Bronchial epithelial cell (primary cell): ENCODE measurements at places on chromosomes 1 and 21.

- DNase-seq: no peak
Measured at GRCh38 chr1:30511563-30511962, 211.8 kb downstream of the MATN1 start.

- no peak for DNase-seq
Measured at GRCh38 chr1:25945761-25946160, 39.5 kb upstream of the STMN1 start.

GRCh38 chr21:38277501-38278131, 20.8 kb downstream of the KCNJ15 start:
- peak; percentile 100 for DNase-seq

GRCh38 chr1:213826891-213827290, 160.9 kb upstream of the PROX1 start:
- DNase-seq: no peak

DNA sequence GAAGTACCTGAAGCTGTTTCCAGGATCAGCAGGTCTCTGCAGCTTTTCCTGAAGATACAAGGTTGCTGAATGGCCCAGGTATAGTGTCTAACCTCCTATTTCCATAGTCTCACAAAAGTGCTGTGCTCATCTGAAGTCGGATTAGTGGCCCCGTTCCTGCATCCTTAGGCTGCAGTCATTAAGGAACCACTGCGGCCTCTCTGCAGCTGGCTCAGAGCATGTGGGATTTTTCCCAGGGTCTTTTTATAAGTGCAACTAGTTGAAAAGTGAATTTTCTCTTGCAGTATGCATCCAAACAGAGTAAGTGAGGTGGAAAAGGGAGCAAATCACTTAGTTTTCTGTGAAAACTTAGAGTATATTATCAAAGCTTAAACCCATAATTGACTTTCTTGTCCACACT, 565.3 kb upstream of the NEGR1 start:
- DNase-seq: no peak

DNA sequence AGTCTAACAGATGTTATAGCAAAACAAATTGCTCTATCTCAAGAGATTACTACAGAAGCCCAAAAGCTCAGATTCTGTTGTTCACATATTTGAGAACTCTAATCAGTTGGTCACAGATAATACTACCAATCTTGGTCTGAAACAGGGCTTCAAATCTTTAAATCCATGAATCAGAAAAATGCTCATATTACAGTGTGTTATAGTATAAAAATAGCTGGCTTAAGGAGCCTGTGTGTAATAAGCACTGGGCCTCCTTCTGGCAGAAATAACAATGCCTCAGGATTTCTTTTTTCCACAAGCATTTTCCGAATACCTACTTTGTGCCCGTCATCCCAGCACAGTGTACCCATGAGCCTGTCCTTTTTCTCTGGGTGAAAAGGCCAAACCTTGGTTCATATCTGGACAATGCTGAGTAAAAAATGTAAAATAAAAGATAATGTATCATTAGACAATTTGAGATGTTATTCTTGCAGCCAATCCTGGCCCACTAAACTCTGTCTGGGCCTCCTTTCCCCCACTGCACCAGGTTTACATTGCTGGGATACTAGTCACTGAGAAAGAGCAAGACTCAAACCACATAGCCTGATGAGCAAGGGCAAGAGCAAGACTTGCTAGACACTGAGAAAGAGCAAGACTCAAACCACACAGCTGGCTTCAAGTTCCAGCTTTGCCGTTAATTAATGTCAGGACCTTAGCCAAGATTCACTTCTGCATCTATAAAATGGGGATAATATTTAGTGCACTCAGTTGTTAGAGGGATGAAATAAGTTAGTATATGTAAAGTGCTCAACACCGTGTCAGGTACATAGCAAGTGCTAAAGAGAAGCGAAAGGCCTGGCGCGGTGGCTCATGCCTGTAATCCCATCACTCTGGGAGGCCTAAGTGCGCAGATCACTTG, 17.0 kb upstream of the ADAR start:
- DNase-seq: no peak

DNA sequence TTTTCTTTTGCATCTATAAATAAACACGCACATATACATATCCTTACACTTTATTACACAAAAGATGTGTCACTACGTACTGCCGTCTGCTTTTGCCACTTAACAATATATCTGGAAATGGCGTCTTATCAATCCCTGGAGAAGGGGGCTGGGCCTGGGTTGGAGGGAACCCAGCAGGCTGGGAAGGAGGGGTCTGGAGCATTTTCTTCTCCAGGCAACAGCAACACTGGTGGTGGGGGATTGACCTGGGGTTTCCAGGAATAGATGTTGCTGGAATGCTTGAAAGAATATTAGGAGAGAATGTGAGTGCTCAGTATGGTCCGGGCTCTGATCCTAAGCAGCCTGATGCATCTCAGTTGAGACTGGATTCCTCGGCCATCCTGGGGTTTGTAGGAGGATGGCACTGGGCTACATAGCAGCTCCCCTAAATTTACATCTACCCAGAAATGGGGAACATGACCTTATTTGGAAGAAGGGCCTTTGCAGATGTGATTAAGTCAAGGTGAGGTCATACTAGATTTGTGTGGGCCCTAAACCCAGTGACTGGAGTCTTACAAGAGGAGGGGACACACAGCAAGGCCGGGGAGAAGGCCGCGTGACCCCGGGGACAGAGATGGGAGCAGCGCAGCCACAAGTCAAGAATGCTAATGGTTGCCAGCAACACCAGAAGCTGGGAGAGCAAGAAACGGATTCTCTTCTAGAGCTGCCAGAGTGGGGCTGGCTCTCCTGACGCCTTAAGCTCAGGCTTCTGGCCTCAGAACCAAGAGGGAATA, 98.6 kb downstream of the SIK1 start:
- no peak for DNase-seq

- DNase-seq: peak; percentile 55
Measured at GRCh38 chr1:66033781-66034180, 241.1 kb downstream of the PDE4B start.

DNA sequence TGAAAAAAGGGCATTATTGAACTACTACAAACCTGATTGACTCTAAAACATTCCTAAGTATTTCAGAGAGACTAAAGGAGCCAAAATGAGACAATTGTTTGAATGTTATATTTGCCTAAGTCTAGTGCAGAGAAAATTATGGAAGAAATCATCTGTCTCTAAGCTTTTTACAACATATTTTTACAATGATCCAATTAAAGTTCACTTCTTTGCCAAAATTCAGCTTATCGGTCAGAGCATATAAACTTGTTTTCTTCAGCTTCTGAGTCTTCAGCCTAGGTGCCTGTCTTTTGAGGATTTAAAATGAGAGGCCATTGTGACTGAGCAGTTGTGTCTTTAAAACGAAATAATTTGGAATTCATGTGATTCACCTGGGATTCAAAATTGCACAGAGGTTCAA, 181.2 kb upstream of the SGIP1 start:
- no peak for DNase-seq

DNA sequence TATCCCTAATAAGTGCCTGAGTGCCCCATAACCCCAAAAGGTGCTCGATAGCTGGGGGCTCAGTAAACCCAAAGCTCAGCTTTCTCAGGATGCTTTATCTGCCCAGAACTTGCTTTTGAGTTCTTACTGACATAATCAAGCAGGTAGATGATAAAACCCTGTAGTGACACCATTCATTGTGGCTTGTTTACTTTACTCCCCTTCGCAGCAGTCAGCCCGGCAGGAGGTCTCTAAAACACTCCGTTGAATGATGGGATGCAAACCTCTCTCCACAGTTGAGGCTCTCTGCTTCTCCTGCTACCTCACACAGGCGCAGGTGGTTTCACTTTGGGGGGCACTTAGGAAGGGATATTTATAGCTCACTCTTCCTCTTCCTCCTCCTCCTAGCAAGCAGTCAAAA, 349.4 kb downstream of the HLX start:
- DNase-seq: no peak

GRCh38 chr1:183632114-183632513, 3.5 kb downstream of the ARPC5 start:
- DNase-seq: peak; percentile 27

DNA sequence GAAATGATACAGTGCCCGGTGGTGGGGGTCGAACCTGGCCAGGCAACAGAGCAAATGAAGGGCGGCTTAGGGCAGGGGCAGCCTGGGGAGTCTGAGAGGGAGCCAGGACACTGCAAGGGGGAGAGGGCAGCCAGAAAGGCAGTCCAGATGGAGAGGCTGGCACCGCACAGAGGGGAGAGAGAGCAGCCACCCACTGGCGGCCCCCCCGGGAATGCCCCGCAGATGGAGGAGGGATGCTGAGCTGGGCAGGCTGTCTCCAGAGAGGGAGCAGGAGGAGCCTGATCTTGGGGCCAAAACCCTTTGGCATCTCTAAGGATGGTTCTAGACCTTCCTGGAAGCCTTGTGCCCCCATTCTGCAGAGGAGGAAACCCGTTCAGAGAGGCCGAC, 112.3 kb downstream of the LACTBL1 start:
- no peak for DNase-seq

DNA sequence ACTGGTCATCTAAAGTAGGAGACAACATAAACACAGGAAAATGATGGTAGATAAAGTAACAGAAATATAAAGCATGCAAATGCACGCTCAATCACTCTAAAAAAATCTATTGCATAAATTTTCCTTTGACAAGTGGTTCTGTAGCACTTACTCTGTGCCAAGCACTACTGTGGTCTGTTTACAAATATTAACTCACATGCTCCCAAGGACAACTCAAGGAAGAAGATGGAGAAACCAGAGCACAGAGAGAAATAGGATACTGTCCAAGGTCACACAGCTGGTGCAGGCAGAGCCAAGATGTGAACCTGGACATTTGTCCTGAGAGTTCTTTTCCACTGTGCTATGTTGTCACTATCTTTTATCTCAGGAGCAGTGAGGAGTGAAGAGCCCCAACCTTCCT, 105.2 kb downstream of the PAPPA2 start:
- no peak for DNase-seq

GRCh38 chr1:61674221-61674620, 50.7 kb downstream of the TM2D1 start:
- DNase-seq: peak; percentile 78

DNA sequence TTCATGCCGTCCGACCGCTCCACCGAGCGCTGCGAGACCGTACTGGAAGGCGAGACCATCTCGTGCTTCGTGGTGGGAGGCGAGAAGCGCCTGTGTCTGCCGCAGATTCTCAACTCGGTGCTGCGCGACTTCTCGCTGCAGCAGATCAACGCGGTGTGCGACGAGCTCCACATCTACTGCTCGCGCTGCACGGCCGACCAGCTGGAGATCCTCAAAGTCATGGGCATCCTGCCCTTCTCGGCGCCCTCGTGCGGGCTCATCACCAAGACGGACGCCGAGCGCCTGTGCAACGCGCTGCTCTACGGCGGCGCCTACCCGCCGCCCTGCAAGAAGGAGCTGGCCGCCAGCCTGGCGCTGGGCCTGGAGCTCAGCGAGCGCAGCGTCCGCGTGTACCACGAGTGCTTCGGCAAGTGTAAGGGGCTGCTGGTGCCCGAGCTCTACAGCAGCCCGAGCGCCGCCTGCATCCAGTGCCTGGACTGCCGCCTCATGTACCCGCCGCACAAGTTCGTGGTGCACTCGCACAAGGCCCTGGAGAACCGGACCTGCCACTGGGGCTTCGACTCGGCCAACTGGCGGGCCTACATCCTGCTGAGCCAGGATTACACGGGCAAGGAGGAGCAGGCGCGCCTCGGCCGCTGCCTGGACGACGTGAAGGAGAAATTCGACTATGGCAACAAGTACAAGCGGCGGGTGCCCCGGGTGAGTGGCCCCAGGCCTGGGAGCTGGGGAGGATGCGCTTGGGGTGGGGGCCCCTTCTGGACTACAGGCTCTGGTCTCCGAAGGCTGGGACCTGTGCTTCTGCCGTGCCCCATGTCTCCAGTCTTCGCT, 1.1 kb downstream of the SKI start:
- DNase-seq: no peak

GRCh38 chr1:76203127-76203526, 128.6 kb downstream of the ST6GALNAC3 start:
- DNase-seq: no peak

GRCh38 chr21:42257091-42257765, 38.3 kb downstream of the ABCG1 start:
- DNase-seq: no peak
